ENCODE measurements at places on chromosomes 3 and 15.
A peak's percentile ranks its signal among the peaks of the same experiment; 100 is the strongest.

DNA sequence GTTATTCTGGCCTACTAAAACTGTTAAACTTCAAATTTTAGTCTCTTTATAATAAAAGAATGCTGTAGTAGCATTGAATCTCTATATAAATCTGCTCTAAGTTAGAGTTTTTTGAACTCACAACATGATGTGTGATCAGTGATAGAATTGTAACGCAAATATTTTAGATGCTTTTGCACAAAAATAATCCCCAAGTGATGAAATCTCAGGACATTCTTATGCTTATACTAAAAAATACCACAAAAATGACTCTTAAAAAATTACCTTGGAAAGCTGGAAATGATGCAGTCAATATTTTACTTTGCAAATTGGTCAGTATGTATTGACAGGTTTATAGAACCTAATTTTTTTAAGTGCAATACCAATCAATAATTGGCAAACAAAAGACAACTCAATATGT is 375.3 kb downstream of the TBC1D5 start:
- no peak for DNase-seq

GRCh38 chr3:49501842-49502241 is 31.8 kb downstream of the DAG1 start:
- no peak for DNase-seq

- peak; percentile 84 for DNase-seq
These were observed 99.0 kb downstream of the MEGF11 start for GRCh38 chr15:66154581-66154980.

GRCh38 chr3:169758359-169758994 is 6.4 kb downstream of the TERC start:
- DNase-seq = no peak

DNA sequence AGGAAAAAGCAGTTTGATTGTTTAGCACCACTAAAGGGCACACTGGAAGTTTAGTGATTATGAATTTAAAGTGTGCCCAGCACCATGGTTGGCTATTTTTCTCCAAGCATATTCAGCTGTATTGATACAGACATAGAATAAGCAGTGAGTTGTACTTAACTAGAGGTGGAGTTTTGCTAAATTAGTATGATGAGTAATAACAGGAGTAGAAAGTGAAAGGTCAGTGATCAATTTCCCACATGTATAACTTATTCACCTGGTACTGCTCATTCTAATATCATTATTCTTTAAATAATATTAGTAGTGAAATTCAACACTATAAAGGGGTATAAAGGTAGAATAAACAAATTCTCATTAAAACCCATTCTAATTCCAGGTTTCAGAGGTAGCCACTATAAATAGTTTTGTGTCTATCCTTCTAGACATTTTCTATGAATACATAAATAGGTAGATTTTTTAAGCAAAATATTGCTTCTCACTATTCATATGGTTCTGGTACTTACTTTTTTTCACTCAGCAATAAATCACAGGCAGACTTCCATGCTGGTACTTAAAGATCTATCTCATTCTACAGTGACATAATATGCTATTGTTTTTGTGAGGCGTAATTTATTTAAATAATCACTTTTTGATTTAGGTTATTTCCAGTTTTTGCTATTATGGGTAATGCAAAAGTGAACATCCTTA is 732.9 kb downstream of the VGLL3 start:
- DNase-seq = no peak

DNA sequence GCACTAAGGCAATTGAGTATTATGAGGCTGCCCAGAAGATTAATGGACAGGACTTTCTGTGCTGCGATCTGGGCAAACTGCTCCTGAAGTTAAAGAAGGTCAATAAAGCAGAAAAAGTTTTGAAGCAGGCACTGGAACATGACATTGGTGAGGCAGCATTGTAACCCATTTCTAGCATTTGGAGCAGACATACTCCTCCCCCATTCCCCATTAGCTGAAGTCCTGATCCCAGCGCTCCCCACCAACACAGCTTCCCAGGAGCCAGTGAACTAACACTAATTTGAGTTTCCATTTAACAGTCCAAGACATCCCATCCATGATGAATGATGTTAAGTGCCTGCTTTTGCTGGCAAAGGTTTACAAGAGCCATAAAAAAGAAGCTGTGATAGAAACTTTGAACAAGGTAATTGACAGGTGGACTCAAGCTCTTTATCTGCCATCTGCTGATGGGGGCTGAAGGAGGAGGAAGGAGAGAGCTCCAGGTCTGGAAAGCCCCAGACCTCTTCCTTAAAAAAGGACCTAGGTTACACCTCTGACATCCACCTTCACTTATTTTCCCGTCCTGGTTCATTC is 22.6 kb downstream of the CSRNP1 start:
- no peak for DNase-seq

DNA sequence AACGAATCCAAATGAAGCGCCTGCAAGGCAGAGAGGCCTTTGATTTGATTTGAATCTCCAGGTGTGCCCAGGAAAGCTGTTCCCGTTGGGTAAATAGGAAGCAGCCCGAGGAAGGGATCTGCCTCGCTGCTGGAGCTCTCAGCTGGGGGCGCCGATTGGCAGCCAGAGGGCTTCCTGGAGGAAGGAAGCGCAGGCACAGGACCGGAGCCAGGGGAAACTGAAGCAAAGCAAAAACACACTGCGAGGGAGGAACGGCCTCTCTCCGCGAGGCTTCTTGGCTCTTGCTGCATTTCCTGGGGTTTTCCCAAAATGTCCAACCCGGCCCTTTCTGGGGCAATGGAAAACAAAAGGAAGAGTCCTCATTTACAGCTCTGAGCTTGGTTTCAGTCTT is 80.3 kb downstream of the TMEM266 start:
- DNase-seq = no peak

- no peak for DNase-seq
These were observed 38.9 kb upstream of the SNTN start for GRCh38 chr3:63613561-63613960.

Measured in SHP77 (cell line).